Hematopoietic multipotent progenitor cell treated with erythropoietin and hydrocortisone succinate and interleukin-3 and kit ligand, for 6 days (in vitro differentiated cells): ENCODE measurements at places on chromosomes 13 and 19.
A peak's percentile ranks its signal among the peaks of the same experiment; 100 is the strongest.

GRCh38 chr13:32264407-32264806, 50.8 kb downstream of the ZAR1L start:
- no peak for DNase-seq

GRCh38 chr19:5302396-5302795, 38.2 kb downstream of the PTPRS start:
- no peak for DNase-seq

GRCh38 chr13:110350049-110350448, 43.0 kb downstream of the COL4A2 start:
- DNase-seq: no peak

- peak; percentile 44 for DNase-seq
Observed at GRCh38 chr19:39497996-39498797, 550 bp upstream of the DLL3 start.

DNA sequence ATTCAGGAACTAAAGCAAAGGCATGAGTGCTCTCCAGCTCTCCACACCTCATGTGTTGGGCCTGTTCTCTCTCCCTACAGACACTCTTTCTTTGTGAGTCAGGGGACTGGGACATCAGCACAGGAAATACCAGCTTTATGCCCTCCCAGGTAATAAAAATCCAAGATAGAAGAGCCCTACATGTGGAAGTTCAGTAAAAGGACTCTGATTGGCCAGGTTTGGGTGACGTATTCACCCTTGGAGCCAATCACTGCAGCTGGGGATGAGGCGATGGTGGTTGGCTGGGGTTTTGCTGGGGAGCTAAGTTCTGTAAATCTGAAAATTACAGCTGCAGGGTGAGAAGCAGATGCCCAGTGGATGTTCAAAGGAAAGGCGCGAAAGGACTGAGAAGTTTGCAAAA, 32.5 kb downstream of the CCDC70 start:
- DNase-seq: no peak

DNA sequence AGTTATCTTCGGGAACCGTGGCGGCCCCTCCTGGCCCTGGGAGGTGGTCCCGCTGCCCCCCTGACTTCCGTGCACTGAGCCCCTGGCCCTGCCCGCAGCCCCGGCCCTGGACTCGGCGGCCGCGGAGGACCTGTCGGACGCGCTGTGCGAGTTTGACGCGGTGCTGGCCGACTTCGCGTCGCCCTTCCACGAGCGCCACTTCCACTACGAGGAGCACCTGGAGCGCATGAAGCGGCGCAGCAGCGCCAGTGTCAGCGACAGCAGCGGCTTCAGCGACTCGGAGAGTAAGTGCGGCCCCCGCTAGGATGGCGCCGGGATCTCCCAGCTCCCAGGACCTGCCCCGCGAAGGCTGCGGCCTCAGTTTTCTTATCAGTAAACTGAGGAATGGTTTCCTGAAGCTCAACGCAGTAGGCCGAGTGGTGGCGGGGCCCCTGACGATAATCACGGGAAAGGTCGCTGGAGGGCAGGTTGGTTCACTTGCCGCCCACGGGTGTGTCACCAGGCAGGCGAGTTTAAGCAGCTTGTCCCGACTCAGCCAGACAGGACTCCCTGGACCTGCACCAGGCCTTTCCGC, 924 bp downstream of the RGCC start:
- peak; percentile 63 for DNase-seq

DNA sequence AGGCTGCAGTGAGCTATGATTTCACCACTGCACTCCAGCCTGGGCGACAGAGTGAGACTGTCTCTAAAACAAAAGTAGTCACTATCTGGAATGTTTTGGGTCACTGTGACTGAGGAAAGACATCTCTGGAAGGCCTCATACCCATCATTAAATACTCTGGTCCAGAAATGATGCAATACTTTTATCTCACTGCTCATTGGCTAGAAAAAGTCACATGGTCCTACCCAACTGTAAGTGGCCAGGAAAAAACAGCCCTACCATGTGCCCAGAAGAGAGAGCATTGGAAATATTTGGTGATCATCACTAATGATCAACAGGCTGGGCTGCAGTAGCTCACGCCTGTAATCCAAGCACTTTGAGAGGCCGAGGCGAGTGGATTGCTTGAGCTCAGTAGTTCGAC, 29.8 kb downstream of the PNPLA6 start:
- DNase-seq: no peak

DNA sequence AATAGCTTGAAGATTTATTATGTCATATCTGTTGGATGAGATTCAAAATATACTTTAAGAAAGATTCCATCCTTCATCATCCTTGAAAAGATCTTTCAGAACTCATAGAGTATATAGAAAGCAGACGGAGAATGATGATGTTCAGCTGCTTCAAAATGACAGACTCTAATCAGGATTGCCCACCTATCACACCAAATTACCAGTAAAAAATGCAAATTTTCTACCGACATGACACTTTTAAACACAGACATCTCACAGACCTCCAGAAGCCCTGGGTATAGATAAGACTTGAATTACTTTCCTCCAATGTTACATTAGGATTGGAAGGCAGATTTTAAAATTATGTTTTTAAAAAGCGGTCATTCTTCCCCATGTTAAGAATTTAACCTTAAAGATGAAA, 235.5 kb downstream of the GPC6 start:
- DNase-seq: no peak

- DNase-seq: no peak
Observed at GRCh38 chr13:35814605-35815011, 316.6 kb downstream of the DCLK1 start.

DNA sequence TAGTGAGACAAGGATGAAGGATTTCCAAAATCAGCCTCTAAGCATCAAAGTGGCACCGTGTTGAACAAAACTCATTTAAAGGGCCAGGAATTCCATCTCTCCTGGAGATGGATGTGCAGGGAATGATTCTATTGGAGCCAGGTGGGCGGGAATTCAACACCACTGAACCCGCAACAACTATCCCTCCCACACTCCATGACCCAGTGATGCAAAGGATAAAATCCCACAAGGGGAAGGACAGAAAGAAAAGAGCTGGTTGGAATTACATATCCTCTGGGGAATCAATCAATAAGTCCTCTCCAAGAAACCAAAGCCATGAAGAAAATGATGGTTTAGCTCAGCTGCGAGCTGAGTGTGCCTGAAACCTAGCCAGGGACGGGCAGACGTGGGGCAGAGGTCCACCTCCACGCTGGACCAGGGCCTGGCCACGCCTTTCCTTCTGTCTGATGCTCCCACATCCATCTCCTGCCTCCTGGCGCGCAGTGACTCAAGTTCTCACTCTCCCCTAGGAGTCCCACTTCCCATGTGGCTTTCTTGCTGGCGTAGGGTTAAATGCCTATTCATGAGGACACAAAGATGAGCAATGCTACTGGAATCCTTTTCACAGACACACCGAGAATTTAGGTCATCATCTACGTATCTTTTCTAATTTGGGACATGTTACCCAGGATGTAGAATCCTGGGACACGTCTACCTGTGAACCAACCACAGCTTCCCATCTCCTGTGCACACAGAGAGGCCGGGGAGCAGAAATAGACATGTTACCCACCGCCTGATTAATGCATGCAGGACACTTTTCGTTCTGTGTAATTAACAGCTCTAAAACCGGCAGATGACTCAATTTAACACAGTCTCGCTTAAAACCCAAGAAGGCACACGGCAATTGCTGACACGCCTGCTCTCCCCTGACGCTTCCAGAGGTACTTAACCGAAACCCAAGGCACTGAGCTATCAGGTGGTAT, 48.6 kb downstream of the PEPD start:
- DNase-seq: no peak
